ENCODE measurements at places on chromosomes 11 and 22.

GRCh38 chr11:59616396-59616982, 915 bp upstream of the OSBP start:
- no peak for DNase-seq

- no peak for DNase-seq
Measured at GRCh38 chr11:59173080-59173963, 1.4 kb downstream of the DTX4 start.

DNA sequence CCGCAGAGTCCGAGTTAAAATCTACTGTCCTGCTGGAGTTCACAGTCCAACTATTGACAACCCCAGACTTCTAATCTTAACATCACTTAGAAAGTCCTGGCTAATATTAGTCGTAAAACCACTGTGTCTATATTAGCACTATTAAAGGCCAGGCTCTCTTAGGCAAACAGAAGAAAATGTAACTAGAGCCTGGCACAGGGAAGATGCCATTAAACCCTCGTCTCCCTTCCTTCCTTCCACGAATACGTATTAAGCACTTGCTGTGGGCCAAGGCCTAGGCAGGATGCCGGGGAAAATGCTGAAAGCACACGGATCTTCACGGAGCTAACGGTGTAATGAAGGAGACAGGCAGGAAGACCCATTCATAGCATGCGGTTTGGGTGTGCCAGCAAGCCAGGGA, 81.5 kb upstream of the LMO1 start:
- DNase-seq = no peak

DNA sequence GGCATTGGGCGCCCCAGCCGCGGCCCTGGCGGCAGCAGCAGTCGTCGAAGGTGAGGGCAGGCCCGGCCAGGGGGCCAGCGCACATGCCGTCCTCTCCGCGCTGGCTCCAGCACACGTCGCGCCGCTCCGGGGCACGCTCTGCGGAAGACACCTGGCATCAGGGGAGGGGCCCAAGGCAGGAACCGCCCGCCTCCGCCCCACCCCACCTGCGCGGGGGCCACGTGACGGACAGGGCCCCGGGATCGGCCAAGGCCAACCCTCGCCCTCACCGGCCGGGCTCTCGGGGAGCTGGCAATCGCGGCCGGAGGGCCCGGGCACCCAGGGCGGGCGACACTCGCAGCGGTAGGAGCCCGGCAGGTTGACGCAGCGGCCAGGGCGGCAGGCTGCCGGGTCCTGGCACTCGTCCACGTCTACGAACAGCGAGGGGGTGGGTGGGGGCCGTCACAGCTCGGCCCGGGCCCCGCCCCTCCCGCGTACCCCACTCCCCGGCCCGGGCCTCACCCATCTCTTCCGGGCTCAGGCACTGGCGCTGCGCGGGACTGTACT, 14.9 kb downstream of the SCYL1 start:
- DNase-seq = peak; percentile 61

DNA sequence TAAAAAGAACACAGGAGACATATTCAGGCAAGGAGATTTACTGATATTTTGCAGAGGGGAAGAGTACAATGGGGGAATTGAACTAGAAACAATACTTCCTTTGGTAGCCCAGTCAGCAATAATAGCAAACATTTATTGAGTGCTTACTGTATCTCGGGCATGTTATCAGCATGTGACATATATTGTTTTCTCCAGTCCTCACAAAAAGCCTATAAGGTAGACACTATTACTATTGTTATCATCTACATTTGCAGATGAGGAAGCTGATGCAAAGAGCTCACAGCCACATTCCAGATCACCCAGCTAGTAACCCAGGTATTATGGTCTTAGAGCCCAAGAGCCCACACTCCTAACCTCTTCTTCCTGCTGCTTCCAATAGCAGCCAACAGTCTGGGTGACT, 27.9 kb downstream of the NAV2 start:
- DNase-seq = no peak

- DNase-seq = no peak
Measured at GRCh38 chr11:129277198-129277843, 85.2 kb upstream of the ARHGAP32 start.

- DNase-seq = no peak
Measured at GRCh38 chr11:33177676-33178336, 16.5 kb upstream of the CSTF3 start.

GRCh38 chr11:46006418-46007070, 84.1 kb downstream of the LARGE2 start:
- DNase-seq = no peak

GRCh38 chr11:34748036-34748435, 127.1 kb downstream of the EHF start:
- no peak for DNase-seq

DNA sequence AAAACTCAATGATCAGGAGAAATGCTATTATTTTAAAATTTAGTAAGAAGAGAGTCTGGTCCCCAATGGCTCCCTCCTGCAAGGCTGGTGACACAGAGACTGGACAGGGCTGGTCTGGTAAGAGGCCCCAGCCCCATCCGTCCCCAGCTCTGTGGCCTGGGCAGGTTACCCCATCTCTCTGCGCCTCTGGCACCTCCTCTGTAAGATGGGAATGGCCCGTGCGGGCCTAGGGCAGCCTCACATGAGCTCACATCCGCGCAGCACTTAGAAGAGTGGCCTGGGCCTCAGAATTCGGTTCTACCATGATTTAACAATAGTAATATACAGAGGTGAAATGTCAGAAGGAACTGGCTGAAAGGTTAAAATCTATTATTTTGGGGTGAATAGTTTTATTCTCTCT, 1.2 kb downstream of the APOBEC3F start:
- no peak for DNase-seq

- peak; percentile 59 for DNase-seq
Measured at GRCh38 chr22:45994491-45995404, 17.8 kb upstream of the WNT7B start.

DNA sequence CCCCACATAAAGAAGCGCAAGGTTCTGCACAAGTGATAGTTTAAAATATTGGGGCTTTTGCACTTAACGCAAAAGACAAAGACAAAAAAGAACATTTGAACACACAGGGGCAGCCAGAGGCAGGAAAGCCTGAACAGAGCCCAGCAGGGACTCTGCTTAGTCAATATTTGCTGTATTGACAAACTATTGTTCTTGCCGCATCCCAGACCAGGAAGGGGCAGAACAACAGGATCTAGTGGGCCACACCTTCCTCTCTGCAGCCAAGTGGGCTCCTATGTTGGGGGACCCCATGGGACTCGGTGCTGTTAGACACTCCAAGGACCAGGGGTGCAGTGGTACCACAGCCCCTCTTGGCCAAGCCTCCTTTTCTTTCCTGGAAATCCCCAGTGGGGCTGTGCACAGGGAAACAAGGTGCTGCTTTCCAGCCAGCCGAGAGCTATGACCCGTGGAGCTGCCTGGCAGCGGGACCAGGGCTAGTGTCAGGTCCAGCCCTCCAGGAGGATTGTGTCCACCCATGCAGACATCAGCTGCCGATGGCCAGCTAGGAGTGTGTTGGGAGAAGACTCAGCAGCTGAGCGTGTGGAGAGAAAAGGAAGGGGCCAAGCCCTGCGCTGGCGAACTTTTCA, 43.3 kb upstream of the ANO1 start:
- DNase-seq = no peak

DNA sequence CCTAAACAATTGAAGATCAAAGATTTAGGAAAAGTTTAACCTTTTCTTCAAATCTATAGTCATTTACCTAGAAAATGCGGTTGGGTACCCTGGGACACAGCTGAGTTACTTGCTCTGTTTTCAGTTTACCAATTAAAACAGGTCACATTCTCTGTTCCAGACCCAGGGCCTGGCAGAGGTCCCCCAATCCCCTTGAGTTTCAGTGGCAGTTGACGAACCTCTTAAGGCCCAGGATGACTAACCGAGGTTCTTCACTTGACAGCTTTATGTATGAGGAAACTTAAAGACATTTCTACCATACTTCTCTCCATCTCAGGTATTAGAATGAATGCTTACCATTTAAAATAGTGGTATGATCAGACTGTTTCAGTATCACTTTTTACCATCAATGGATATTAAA, 16.3 kb downstream of the LDHAL6A start:
- DNase-seq = no peak

GRCh38 chr11:117871784-117872183, 4.7 kb downstream of the FXYD6 start:
- DNase-seq = no peak

DNA sequence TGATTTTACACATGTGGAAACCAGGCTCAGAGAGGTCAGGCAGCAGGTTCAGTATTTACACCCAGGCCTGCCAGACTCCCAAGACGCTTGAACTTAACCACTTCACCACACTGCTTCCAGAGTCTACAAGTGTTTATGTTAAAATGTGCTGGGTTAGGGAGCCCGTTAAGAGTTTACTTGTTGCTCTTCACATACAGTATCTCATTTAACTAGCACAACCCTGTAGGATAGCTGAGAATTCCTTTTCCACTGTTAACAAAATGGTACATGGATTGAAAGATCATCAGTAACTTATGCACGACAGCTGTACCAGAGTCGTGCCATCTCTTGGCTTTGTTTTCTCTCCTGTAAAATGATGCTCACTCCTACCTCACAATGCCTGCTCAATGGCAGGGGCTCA, 2.9 kb downstream of the SMCO4 start:
- DNase-seq = no peak

DNA sequence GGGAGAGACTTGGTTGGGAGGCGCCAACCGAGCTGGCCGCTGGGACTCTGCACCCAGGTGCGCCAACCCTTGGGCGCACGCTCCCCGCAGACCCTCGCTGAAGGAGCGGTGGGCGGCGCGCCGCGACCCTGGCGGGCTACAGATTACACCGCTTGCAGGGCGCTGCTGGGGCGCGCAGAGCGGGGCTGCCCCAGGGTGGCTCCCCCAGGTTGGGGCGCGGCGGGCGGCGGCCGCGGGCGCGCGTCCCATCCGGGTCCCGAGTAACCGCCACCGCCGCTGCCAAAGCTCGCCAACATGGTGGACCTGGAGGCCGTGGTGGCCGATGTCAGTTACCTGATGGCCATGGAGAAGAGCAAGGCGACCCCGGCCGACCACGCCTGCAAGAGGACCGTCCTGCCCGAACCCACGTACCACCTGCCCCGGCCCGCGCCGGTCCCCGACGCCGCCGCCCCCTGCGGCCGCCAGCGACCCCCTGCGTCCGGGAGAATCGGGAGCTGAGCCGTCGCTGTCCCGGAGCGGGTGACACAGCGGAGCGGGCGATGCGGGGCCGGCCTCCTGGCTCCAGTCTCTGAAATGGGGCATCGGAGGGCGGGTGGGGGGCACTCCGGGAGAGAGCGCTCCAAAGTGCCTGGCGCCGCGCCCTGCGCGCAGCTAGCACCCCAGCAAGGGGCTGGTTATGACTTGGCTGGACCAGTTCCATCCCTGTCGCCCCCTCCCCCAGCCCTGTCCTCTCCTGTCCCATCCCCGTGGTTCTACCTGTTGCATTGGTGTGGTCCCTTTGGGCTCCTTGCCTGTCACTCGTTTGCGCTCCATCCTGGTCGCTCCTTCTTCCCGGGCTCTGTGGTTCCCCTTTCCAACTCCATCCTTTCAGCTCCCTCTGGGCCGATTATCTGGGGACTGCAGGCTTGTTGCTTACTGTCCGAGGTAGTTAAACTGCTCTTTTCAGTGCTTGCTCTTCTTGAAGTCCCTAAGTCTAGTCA, 143.3 kb upstream of the GRK3 start:
- DNase-seq = no peak

GRCh38 chr11:86783661-86784060, 16.7 kb upstream of the PRSS23 start:
- DNase-seq = no peak

DNA sequence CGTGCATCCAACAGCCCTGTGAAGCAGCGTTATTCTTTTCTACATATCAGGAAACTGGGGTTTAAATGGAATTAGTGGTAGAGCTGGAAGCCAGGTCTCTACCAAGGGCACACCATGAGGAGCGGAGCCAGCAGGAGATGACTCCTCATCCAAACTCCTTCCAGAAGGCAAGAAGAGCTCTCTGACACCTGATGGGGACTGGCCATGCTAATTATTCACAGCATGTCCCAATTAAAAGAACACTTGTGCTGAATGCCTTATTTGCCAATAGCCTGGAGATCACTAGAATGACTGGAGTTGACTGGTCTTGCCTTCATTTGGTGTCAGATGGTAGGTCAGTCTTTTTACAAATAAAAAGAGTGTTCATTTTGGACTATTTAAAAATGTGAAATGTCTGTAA, 32.9 kb upstream of the SLN start:
- no peak for DNase-seq

GRCh38 chr11:64226507-64227051, 505 bp downstream of the NUDT22 start:
- DNase-seq = no peak

DNA sequence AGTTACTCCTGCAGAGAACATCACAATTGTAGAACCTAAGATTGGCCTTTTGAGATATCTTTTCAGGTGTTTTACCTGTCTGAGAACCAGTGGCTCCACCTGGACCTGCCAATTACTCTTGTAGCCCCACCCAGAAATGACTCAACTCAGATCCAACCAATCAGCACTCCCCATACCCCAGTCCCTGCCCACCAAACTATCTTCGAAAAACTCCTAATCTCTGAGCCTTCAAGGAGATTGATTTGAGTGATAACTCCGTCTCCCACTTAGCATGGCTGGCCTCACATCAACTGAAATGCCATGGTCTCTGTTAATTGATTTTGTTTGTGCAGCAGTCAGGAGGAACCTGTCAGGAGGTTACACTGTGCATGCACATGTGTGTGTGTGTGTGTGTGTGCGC, 103.6 kb downstream of the MTNR1B start:
- DNase-seq = no peak

DNA sequence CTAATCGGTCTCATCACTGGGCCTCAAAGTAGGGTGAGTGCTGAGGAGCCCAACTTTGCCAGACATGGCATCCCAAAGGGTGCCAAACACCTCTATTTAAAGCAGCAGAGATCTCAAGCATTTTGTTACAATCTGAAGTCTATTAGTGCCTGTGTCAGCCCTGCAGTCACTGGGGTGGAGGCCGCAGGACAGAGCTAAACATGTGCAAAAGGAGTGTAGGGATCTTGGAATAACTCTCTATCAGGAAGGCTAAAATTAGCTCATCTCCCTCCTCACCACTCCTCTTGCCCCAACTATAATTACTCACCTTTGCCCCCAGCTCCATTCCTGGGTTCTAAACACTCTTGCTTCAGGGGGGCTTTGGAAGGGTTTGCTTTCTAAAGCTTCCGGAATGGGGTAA, 87.5 kb downstream of the TIMP3 start:
- DNase-seq = no peak

DNA sequence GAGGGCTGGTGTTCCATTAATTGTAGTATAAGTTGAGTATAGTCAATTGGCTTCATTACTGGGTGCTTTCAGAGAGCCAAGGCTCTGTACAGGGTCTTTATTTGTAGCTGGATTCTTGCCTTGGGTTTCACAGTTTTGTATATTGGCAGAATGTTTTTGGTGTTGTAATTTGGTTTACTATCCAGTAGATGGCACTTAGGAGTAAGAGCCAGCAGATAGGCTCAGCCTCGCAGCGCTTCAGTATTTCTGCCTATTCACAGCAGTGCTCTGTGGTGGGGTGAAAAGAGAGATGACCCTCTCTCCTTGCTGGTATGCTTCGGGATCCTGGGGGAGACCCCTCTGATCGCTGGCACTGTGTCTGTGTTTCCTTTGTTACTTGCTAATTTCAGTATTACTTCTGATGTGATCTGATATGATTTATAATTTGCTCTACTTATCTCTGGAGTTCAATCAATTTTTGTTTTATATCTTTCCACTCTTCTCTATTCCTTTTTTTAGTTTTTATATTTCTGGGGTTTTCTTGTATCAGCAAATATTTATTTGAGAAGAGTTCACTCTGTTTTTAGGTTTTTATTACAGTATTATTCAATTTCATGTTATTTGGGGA, 52.2 kb downstream of the ANO5 start:
- DNase-seq = no peak

- no peak for DNase-seq
Measured at GRCh38 chr11:59380263-59381059, 21.8 kb downstream of the OR5AN1 start.

All from stimulated activated CD4-positive, alpha-beta T cell treated with anti-CD3 and anti-CD28 coated beads, Interleukin-1b, Interleukin-23, amount 100 ng/mL, for 1 hour (primary cell).